ENCODE measurements at places on chromosomes 4 and X.

DNA sequence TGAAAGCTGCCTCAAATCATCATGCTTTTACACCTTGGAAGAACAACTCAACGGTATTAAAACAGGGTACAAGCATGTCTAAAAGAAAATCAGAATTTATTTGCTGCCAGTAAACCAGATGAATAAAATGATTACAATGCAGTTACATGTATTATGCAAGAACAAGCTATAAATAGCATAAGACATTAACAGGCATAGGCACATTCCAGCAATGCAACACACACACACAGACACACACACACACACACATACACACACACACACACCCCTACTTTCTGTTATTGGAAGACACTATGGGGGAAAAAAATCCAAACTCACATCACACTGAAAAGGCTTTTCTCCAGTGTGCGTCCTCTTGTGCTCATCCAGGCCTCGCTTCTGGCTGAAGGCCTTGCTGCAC is 212.5 kb downstream of the PRDM5 start:
- DNase-seq, result no peak

DNA sequence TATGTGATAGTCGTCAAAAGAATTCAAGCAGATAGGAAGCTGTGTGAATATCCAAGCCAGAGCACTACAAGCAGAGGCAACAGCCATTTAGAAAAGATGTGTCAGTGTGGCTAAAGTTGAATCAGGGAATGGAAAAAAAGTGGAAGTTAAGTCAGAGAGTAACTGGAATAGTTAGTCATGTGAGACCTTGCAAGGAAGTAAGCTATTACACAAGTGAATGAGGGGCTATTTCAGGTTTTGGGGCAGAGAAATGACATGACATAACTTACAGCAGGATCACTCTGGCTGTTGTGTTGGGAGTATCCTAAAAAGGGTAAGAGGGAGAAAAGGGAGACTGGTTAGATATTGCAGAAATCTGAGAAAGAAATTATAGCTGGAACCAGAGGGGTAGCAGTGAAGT is 236.6 kb upstream of the PCDH18 start:
- DNase-seq, result no peak

DNA sequence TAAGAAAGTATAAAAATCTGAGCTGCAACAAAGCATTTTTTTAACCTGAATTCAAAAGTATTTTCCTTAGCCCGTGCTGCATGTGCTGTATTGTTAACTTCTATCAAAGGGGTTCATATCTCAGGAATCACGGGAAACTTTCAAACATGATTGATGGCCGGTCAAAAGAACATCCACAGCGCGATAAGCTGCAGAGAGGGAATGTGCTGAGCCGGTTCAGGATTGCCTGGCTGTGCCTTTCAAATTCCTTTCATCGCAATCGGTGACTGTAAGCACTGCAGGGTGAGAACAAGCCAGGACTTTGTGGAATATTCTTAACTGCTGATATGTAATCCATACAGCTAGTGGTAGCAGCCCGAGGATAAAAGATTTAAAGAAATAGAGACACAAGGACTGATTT is 210.9 kb upstream of the NOCT start:
- no peak for DNase-seq

GRCh38 chr4:136055360-136055759 is 1476.9 kb downstream of the PCDH18 start:
- no peak for DNase-seq

DNA sequence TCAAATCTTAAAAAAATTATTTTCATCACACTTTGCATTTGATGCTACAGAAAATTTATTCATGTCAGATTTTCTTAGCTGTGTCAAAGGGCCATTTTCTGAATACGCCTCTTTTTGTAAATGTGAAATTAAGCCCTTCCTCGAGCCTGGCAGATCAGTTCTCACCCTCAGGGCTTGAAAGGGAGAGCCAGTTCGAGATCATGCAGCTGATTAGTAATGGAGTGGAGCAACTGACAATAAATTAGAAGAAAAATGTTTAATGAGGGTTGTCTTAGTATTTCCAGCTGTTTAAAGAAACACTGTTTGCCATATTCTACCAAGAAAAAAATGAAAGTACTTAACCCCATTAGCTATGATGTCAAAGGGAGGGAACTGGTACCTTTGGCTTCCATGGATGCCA is 28.7 kb downstream of the CC2D2A start:
- no peak for DNase-seq

All from naive thymus-derived CD8-positive, alpha-beta T cell (primary cell).